ENCODE measurements at places on chromosomes 16 and 17. TPM values are rescaled to one million over a fixed set of nuclear protein-coding genes. Genes with fewer than 3 reads are reported as not detected.

The HBA2 gene
- 2.4 TPM for total RNA-seq

The HOXB8 gene
- not detected for total RNA-seq

The GPR142 gene
- total RNA-seq = not detected

The MARCHF10 gene
- 1.0 TPM for total RNA-seq

The PPM1E gene
- 8.2 TPM for total RNA-seq

DNA sequence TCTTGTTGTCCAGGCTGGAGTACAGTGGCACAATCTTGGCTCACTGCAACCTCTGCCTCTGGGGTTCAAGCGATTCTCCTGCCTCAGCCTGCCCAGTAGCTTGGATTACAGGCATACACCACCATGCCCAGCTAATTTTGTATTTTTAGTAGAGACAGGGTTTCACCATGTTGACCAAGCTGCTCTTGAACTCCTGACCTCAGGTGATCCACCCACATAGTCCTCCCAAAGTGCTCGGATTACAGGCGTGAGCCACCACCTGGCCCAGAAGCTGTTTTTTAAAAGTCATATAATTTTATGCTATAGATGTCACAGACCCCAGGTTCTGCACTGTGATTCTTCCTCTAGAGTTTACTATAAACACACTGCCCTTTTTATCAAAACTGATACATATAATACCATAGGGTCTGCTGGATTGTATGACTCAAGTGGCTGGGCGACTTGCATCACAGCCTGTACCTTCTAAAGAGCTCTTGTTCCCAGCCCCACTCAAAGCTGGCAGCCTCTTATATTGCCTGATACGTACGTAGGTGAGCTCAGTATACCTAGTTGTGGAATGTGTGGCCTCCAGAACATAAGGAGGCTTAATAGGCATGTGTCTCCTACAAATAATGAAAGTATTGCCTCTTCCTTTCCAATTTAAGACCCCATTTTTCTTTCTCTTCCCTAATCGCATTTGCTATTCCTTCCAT is 295.8 kb downstream of the ZFHX3 start:
- no peak for DNase-seq

DNA sequence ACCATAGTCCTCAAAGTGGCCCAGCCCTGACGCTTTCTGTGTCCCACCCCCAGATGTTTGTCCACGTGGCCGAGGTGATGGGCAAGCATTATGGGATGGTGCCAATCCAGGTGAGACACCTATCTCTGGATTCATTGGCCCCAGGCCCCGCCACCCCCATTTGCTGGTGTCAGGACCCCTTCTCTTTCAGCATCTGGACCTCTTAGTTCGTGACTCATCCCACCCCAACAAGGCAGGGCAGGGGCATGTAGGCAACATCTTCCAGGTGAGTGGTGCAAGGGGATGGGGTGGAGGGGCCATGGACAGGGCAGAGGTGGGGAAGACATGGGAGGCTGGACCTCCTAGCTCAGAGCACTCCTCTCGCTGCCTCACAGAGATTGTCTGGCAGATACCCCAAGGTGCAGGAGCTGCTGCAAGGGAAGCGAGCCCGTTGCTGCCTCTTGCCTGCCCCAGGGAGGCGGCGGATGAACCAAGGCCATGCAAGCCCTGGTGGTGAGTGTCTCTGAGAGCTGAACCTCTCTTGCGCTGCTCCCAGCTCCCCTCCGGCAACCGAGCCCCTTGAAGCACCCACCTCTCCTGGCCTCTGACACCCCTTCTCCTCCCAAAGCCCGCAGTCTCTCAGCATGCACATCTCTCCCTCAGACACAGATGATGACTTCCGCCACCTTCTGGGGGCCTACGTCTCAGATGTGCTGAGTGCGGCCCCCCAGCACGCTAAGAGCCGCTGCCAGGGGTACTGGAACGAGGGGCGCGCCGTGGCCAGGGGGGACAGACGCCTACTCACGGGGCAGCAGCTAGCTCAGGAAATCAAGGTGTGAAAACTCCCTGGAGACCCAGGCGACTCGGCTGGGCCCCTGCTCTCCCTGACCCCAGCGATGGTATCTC is 3.6 kb downstream of the RNF112 start:
- no peak for DNase-seq

DNA sequence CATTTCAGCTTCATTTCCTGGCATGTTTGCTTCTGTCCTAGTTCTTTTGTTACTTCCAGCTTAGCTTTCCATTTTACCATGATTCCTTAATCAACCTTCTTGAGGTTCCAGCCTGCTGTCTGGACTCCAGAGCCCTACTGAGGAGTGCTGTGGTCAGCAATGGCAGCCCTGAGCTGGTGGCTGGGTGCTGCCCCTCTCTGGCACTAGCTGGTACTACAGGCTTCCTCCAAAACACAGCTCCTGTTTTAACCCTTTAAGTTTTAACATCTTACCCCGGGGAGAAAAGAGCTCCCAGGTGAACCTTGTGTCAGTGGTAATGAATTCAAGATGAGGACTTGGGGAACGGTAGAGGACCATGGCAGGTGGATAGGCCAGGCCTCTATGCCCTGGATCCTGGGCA is 395.5 kb downstream of the TMEM114 start:
- DNase-seq = peak; percentile 10

DNA sequence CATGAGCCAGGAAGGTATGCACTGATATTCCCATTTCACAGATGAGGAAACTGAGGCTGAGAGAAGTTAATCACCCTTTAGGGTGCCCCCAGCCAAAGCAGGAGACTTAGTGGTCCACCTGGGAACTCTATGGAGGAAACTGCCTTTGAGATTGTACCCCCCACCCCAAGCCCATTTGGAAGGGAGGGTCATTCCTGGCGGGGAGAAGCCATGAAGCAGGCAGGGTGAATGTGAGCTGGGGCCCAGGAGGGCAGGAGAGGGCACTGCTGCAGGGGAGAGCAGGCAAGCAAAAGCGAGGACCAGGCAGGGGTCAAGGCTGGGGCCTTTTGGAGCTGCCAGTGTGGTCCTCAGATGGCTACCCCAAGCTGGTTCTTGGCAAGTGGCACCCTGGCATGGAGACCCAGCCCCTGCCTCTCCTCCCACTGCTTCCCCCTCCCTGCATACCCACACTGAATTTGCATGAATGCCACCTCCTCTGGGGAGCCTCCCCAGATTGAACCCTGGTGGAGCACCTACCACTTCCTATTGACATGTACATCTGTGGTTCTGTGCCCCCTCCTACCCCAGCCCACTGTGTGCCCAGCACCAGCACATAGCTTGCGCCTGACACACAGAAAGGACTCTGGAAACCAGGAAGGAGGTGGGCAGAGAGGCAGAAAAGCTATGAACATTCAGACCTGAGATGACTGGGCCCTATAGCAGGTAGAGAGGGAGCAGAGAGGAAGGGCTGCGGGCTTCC is 965 bp upstream of the TMC6 start:
- no peak for DNase-seq

- no peak for DNase-seq
Observed at GRCh38 chr17:79997011-79997660, 38.5 kb downstream of the TBC1D16 start.

DNA sequence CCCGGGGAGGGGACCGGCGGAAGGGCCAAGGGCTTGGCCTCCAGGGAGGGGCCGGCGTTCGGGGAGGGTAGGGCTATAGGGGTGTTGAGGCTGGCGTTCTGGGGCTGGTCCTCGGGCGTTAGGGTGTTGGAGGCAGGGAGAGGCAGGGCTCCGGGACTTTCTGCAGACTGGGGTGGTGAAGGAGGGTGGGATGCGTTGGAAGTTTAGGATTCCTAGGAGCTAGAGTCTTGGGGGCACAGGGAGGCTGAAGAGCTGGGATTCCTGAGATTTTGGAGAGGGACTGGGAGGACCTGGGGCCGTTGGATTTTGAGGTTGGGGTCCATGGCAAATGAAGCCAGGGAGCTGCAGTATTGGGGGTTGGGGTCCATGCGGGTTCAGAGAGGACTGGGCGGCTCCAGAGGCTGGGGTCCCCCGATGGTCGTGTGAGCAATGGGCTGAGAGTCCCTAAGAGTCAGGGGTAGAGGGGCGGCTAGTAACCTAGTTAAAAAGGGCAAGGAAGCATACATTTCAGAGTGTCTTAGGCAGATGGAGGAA is 740 bp downstream of the NFATC2IP start:
- DNase-seq = peak; percentile 41

DNA sequence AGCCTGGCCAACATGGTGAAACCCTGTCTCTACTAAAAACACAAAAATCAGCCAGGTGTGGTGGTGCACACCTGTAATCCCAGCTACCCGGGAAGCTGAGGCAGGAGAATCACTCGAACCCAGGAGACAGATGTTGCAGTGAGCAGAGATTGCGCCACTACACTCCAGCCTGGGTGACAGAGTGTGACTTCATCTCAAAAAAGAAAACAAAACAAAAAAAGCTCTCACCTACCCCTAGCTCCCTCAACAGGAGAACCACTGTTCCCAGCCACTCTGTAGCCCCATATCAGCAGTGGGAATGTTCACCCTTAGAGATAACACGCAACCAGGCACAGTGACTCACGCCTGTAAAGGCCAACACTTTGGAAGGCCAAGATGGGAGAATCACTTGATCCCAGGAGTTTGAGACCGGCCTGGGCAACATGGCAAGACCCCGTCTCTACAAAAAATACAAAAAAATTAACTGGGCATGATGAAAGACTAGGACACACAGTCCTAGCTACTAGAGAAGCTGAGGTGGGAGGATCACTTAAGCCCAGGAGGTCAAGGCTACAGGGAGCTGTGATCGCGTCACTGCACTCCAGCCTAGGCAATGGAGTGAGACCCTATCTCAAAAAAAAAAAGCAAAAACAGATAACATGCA is 5.4 kb downstream of the TMC8 start:
- no peak for DNase-seq

DNA sequence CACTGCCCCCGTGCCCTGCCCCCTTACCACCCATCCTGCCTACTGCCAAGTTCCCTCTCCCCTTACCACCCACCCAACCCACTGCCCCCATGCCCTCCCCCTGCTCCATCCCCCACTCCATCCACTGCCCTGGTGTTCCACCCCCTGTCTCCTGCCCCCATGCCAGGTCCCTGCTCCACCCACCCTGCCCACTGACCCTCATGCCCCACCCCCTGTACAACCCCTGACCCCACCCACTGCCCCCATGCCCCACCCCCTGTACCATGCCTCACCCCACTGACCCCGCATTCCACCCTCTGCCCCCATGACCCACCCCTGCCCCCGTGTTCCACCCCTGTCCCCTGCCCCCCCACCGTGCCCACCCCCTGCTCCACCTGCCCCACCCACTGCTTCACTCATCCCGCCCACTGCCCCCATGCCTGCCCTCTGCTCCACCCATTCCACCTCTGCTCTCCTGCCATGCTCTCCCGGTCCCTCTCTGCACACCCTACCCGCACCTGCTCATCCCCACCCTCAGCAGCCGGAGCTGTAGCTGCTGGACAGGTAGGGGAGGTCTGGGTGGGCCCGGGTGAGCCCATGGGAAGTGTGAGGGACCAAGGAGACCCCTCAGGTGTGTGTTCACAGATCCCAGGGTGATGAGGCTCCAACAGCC is 7.4 kb upstream of the FN3KRP start:
- no peak for DNase-seq

DNA sequence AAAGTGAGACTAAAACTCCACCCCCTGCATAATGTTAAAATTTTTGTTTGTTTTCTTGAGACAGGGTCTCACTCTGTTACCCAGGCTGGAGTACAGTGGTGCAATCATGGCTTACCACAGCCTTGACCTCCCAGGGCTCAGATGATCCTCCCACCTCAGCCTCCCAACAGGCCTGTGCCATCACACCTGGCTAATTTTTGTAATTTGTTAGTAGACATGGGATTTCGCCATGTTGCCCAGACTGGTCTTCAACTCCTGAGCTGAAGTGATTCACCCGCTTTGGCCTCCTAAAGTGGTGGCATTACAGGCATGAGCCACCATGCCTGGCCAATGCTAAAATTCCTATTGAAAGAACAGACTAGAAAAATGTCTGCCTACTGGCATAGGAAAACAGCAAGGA is 103.8 kb downstream of the TRIM37 start:
- no peak for DNase-seq

DNA sequence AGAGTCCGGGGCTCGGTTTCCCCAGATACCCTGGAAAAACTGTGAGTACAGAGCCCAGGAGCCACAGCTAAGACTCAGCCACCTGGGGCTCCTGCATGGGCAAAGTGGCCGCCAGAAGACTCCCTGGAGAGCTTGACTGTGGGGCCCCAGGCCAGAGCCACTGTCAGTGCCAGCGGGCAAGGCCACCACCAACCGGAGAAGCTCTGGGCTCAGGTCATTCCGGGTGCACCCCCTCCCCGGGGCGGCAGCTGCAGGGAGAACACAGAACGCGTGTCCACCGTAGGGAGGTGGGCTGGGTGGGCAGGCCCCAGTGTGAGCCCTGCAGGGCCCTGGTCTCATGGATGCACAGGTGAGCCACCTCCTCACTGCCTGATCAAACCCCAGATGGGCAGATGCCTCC is 22.3 kb upstream of the RBFOX3 start:
- peak; percentile 3 for DNase-seq

DNA sequence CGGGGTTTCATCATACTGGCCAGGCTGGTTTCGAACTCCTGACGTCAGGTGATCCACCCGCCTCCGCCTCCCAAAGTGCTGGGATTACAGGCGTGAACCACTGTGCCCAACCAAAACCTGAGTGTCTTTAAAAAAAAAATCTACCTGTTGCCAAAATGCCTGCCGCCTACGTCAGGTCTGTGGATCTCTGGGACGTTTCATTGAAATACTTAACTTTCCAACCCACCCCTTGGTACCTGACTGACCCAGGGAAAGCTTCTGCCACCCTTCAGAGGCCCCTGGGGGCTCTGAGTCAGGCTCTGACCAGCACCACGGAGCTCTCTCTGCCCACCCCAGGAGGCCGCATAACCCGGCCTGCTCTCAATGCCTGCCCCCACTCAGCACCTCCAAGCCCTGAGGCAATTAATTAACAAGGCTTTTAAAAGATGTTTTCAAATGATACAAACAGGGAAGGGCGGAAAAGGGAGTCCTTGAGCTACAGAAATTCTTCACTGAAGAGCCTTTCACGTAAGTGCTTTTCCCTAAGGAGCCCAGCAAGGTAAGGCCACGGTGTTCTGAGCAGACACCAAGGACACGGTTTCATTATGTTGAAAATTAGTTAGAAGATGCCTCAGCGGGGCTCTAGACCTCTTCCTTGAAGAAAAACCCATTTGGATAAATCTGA is 29.3 kb upstream of the GSG1L start:
- DNase-seq = no peak

DNA sequence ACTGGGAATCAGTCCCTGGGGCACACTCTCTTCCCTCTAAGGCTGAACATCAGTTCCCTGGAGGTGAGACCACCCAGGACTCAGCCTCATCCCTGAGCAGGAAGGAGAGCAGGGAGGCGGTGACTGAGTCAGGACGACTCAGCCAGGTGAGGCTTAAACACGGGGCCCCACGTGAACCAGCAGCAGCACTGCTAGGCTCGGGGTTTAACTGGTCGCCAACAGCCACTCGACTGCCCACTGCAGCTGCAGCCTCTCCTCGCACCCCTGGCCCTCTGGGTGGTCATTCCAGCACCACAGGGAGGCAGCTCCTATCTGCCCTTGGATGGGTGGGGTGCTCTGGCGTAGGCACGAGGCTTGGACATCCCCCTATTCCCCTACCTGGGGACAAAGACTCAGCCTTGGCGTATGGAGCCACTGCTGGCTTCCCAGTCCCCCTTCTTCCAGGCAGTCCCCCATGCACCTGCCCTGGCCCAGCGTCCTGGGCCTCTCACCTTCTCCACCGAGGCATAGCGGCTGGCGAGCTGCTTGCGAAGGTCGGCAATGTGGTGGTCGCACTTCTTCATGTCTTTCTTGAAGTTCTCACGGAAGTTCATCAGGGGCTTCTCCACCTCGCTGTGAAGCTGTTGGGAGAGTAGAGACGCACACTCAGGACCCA is 21.2 kb upstream of the RCVRN start:
- no peak for DNase-seq

- no peak for DNase-seq
Observed at GRCh38 chr16:2775765-2776499, 1.1 kb downstream of the ELOB start.

Measured in WTC11 (cell line).